Ovary (tissue), 10 donors: ENCODE measurements at places on chromosomes 5 and 9.

DNA sequence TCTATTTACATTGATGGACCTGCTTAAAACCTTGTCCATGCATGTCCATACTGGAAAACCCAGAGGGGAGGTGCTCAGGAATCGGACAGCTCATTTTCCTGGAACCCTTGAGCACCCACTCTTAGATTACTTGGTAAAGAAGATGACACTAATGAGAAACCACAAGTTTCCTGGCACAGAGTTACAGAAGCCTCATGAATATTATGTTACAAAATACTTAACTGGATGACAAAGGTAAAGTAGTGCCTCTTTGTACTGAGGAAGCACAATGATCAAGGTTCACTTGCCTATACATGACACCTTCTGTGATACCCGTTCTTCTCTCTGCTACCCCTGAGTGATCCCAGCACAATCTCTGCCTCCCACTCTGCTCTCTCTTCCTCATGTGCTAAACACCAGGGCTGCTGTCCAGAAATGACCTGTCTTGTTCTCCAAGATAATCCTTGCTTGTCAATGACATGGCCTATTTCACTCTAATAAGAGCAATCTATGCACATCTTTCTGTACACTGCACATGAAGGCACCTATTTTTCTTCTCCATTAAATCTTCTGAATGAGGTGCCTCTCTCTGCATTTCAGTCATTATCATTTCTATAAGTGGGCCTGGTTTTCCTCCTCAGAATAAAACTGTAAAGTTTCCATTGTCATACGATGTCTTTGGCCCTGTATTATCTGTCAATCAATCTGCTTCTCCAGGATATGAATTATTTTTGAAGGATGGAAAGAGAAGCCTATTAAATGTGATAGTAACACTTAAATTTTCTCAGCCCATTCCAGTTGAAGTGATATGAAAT, 684.0 kb upstream of the ACO1 start:
- DNase-seq: no peak

GRCh38 chr5:88398316-88398715, 129.7 kb upstream of the TMEM161B start:
- DNase-seq: no peak

DNA sequence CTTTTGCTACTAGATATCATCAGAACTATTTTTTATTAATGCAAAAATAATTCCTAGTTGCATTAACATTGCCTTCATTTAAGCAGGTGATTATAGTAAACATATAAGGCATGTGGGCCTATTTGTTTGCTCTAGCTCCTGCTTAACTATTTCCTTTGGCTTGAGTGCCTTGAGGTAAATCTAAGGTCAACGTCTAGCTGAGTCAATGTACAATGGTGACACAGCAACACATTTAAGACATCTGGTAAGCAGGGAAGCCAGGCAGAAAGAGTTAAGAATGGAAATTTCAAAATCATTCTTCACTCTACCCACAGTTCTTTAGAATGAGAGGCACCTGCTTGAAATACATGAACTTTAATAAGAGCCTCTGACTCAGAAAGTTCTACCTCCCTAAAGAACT, 111.9 kb upstream of the FST start:
- DNase-seq: no peak

GRCh38 chr5:6736106-6736505, 22.9 kb downstream of the TENT4A start:
- DNase-seq: no peak

DNA sequence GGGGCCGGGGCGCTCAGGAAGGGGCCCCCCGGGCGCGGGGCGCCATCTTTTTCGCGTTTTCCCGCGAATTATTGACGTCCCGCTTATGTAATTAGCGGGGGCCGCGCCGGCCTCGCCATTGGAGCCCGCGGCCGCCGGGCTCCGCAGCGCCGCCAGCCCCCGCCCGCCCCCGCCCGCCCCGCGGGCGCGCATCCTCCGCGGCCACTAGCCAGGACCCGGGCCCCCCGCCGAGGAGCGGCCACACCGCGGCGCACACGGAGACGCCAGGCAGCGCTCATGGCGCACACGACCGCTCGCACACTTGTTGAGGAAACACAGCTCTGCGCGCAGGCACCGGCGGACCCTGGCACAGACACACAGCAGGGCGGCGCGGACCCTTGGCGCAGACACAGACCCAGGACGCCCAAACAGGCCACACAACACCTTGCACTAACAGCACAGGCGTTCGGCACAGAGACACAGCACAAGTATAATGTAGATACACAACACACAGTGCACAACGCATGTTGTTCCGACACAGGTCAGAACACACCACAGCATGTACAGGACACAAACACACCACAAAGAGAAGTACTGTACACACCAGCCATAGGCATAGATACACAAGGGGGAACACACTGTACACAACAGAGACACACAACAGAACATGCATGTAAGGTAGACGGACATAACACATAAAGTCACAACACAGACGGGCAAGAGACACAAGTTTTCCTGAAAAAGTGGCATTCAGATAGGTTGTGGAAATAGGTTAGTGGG, 467 bp upstream of the PHF19 start:
- DNase-seq: peak; percentile 87

- DNase-seq: no peak
Observed at GRCh38 chr9:80763536-80763935, 925.8 kb downstream of the TLE1 start.

- no peak for DNase-seq
Observed at GRCh38 chr5:88826646-88827585, 56.1 kb downstream of the MEF2C start.

DNA sequence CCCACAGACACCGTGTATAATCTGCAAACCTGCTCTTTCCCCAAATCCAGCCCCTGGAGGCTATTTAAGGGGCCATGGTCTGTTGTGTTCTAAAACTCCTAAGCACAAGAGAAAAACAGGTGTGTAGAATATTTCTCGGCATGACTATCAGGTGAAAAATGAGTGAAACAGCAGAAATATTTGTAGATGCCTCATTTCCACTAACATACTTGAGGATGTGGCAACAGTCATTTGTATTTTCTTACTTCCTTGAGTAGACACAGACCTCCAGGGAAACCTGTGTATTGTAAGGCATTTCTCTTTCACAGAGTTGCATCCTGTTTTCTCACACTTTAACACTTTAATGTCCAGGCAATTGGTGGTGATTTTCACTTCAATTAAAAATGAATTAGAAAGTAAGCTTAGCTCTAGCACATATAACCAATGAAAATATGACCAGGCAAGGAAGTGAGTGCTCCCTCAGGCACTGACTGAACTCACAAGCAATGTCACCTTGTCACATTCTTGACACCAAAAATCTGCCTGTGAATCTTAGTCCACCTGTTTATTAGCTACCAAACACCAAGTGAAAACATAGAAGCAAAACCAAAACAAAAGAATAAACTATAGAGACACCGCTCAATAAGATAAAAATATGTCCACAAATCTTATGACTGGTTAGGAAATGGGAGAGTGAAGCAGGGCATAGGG, 64.4 kb downstream of the DIRAS2 start:
- no peak for DNase-seq

DNA sequence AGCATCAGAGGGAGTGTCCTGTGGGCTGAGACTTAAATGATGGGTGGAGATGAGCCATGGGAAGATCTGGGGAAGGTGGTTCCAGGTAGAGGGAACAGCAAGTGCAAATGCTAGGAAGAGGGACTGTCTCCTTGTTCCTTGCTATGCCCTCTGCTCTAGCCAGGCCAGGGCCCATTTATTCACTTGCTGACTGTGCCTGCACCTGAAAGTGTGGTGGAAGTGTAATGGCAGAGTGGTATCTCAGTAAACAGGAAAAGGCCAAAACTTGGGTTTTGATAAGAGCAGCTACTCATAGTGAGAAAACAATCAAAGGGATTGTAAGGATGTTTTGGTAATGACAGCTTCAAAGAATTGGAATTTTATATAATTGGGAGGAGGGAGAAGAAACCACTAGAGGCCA, 32.4 kb downstream of the TLE4 start:
- DNase-seq: no peak

DNA sequence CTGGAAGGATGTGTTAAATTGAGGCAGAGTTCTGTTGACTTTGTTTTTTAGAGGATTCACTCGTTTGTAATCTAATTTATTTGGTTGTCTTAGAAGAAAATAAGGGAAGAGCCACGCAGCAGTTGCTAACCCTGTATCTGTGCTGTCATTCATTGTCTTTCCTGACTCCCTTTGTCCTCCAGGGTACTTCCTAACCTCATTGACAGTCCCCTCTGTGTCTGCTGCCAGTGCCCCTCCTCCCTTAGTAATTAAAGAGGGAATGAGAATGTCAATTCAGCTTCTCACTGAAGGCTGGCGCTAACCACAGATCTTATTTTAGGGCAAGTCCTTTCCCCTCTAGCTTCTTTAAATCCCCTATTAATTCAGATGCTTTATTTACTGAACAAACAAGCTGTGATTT, 84.0 kb downstream of the MAST4 start:
- DNase-seq: no peak

- DNase-seq: no peak
Observed at GRCh38 chr9:394347-395052, 179.8 kb downstream of the DOCK8 start.

- DNase-seq: no peak
Observed at GRCh38 chr5:127055880-127056653, 17.2 kb downstream of the C5orf63 start.

- no peak for DNase-seq
Observed at GRCh38 chr5:174082286-174082685, 36.8 kb downstream of the NSG2 start.

DNA sequence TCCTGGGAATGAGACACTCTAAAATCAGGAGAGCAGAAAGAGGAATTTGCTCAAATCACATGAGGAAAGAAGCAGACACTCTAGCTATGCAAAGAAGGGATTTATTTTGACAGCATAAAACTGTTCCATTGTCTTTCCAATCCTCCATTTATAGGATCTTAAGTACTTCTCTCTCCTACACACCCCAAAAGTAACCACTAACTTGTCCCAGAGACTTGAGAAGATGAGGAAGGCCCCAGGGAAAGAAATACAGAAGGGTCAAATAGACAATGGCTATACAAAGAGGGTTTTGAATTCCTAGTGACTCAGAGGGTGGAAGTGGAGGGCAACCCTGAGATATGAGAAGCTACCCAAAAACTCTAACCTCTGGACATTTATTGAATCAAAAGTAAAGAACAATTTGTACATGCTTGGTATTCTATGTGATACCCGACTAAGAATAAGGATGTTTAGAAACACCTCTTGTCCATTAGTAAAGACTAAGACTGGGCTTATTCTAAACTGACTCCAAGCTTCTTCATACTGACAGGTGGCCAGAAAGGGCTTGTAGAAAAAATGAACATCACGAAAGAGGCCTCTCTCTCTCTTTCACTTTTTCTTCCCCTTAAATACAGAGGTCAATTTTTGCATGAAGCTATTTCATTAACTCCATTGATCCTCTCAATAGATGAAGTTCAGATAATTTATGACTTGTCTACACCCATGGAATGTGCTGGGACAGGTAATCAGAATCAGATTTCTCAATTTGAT, 20.6 kb downstream of the DMAC1 start:
- no peak for DNase-seq

DNA sequence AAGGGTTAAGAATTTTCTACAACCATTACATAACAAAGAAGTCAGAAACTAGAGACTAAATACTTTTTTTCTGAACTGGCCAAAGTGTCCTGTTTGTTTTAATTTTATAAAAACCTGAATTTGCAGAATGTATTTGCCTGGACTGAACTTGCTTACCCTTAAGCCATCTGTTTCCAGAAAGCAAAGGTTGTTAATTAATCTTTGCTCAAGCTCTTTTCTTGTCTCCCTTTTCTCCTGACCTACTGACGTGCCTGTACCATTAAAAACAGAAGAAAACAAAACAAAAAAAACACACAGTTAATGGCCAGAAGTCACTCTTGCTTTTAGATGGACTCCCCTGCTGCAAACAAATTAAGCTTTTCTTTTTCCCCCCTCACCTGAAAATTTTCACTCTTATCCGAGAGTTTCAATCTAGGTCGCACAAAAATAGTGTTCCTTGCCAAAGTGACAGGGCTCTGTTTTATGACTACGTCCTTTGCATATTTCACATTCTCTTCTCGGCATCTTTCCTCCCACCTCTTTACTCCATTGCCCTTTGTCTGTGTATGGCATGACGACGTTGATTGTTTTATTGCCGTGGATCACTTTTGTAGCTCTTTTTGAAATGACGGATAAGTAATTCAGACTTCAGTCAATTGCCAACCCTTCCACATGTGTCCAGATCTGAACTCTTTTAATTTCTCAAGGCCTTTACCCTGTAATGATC, 333.8 kb upstream of the GRIN3A start:
- DNase-seq: no peak

DNA sequence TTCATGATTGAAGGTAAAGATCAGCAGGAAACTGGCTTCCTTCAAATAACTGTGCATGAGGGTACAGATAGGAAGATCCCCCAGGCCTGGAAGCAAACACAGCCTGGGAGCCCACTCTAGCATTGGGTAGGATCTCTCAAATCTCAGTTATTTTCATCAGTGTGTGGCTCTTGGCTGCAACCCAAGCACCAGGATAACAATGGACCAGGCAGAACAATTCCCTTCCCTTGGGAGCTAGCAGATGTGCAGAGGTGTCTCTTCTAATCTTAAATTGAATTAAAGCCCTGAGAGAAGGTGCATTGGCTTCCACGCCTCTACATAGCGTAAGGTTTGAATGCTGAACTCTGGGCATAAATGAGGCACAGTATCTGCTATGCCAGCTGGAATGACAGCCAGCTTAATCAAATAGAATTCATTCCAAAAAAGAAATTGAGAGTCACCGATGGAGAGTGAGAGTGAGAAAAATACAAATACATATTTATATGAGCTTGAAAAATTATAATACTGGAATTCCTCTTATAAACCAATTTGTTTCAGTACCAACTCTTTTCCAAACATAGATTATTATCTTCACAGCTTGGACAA, 957.3 kb downstream of the CDH12 start:
- no peak for DNase-seq

DNA sequence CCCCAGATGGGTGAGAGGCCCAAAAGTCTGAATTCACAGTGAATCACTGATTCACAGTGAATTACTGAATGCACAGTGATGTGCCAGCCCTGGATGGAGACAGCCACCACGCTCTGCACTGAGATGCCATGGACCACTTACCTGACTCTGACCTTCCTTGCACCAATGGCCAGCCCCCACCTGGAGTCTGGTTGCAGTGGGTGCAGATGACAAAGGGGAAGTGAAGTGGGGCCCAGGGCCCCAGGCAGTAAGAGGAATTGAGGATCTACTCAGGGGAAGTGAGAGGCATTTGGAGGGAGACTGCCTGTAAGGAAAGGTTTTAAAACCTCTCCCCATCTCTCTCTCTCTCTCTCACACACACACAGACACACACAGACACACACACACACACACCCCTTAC, 412.1 kb downstream of the CYLC2 start:
- no peak for DNase-seq

GRCh38 chr5:134874831-134875655, 872 bp downstream of the TXNDC15 start:
- peak; percentile 58 for DNase-seq

GRCh38 chr9:71781391-71781790, 13.1 kb upstream of the CEMIP2 start:
- DNase-seq: no peak

GRCh38 chr5:175035882-175036533, 311.6 kb downstream of the MSX2 start:
- no peak for DNase-seq

DNA sequence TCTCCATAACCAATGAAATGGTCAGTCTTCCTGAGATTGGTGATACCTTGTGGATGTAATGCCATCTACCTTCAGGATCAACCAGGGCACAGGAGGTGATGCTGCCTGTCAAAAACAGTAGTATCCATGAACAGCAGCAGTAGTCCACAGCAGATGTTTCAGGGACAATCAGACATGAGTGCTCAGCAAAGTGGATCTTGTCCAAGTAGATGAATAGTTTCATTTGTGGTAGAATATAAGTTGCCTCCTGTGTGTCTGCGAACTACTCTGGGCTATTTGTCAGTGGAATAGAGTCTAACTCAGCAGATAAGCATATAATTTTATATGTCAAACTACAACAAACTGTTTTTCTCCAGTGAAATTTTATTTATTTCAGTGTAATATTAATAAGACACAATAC, 1860.1 kb upstream of the ACO1 start:
- DNase-seq: no peak
